ENCODE measurements at places on chromosomes 4 and X.

DNA sequence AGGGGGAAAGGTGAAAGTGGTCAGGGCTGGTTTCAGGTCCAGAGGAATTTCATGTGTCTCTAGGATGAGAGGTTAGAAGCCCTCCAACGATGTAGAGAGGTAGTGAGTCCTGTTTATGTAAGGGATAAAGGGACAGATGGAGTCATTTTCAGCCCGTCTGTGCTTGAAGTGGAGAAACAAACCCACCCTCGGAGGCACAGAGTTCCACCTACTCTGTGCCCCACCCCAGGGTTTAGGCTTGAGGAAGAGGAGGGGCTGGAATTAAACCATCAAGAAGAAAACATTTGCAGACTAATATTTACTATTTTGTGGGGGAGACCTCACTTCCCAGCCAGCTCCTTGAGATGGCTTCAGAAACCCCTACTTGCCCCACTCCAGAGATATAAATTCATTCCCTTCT lies 868 bp upstream of the GNL3L start:
- peak; percentile 86 for DNase-seq

GRCh38 chr4:14053291-14053690 lies 425.8 kb upstream of the BOD1L1 start:
- no peak for DNase-seq

- DNase-seq: no peak
Observed at GRCh38 chr4:47213971-47214370, 182.6 kb downstream of the GABRB1 start.

- DNase-seq: no peak
Observed at GRCh38 chrX:45063319-45064095, 137.2 kb downstream of the DIPK2B start.

DNA sequence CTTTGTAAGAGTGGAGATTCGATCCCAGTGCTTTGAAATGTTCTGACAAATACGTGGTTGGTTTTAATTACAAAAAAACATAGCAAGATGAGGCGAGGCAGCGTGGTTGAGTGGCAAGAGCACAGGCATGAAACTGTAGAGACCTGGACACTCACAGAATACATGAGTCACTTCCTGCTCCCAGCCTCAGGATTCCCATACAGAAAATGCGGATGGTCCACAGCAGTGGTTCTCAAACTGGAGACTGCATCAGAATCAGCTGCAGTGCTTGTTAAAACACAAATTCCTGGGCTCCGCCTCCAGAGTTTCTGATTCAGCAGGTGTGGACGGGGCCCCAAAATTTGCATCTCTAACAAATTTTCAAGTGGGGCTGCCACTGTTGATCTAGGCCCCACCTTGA lies 10.1 kb downstream of the OTOP1 start:
- DNase-seq: no peak

- DNase-seq: no peak
Observed at GRCh38 chr4:101983835-101984234, 193.3 kb downstream of the BANK1 start.

GRCh38 chr4:94678896-94679295 lies 78.9 kb upstream of the BMPR1B start:
- DNase-seq: no peak

- DNase-seq: peak; percentile 77
Observed at GRCh38 chr4:128757712-128758111, 51.8 kb upstream of the JADE1 start.

- no peak for DNase-seq
Observed at GRCh38 chr4:147607471-147607870, 9.7 kb upstream of the TMEM184C start.

- peak; percentile 54 for DNase-seq
Observed at GRCh38 chrX:131239057-131239456, 50.0 kb downstream of the IGSF1 start.

DNA sequence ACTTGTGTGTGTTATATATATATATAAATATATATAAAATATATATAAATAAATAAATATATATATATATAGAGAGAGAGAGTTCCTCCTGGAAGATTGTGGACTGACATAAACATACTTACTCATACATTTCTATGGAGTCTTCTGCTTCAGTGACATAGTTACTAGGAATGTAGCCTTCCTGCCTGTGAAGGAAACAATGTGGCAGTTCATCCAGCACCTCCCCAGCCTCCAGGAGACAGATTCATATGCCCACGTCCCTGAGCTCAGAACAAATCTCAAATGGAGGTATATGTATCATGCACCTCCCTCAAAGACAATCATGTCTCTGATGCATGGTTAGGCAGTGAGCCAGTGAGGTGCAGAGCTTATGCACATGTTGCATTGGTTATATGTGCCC lies 11.4 kb upstream of the TIMM8A start:
- no peak for DNase-seq

DNA sequence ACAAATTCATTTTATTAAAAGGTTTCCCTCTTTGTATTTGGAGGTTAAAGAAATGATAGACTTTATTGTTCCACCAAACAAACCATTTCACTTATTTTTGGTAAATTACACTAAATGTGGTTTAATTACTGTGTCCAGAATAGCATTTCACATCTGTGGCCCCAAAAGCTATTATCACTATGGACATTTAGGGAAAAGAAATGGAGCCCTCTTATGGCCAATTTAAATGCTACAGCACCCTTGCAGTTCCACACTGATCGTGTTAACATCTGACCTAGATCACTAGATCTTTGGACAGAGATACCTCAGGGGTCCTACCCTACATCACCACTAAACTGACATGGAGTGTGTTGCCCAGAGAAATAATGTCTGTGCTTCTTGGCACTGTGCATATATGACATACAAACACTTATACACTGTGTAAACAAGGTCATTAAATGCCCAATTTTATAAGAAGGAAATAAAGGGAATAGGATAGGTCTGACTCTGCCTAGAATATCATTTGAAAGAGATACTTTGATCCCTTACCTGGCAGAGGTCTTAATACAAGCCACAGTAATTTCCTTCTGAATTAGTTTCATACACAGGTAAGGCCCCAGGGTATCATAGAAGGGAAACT lies 163.9 kb downstream of the KDR start:
- peak; percentile 62 for DNase-seq

GRCh38 chr4:15963576-15963975 lies 601 bp upstream of the FGFBP2 start:
- DNase-seq: no peak

DNA sequence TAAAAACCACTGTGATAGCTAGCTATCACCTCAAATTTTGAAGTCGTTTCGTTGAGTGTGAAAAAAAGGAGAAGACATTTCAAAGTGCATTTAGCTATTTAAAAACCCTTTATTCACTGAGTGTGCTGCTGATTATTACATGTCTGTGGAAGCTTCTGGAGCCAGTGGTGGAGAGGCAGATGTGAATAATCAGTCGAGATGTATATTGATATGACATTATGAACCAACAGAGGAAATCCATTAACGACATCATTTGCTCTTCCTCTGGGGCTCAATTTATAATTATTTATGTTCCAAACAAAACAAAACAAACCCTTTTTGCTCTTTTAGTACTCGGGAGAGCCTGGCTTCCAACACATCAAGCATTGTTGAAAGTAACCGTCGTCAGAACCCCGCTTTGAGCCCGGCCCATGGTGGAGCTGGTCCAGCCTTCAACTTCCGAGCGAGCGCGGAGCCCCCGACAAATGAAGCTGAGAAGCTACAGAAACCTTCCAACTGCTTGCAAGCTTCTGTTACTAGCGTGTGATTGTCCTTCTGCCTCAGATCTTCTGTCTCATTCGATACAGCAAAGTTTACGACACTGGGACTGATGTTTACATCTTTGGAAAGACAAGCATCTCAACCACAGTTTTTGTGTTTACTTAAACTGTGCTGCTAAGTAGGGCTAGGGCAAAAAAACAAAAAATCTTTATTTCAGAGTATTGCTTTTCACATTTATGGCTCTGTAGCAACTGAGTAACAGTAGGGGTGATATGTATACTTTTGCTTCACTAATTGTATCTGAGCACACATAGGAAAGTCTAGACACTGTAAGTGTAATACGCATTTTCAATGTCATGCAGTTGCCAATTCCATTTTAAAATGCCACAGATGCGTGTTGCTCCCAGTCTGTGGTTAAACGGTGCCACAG lies 111.9 kb downstream of the STOX2 start:
- DNase-seq: no peak

DNA sequence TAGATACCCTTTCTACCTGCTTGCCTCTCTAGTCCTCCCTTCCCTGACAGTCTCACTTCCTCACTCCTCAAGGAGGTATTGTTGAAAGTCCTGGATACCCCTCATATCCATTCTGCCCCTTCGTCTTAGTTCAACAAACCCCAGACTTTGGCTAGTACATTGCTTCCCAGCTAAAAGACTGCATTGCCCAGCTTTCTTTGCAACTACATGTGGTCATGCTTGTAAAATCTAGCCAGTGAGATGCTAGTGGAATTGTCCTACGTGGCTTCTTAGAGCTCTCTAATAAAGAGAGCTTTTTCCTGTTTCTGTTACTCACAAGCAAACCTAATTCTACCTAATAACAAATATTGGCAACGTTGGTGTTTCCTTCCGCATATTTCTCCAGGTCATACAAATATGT lies 237.9 kb upstream of the PSAPL1 start:
- no peak for DNase-seq

GRCh38 chr4:14967982-14968381 lies 34.3 kb upstream of the CPEB2 start:
- no peak for DNase-seq
